Tongue (tissue), 3 donors: ENCODE measurements at places on chromosomes 5 and 9.
A peak's percentile ranks its signal among the peaks of the same experiment; 100 is the strongest.

- DNase-seq: no peak
Measured at GRCh38 chr9:104775574-104775936, 11.6 kb downstream of the NIPSNAP3B start.

DNA sequence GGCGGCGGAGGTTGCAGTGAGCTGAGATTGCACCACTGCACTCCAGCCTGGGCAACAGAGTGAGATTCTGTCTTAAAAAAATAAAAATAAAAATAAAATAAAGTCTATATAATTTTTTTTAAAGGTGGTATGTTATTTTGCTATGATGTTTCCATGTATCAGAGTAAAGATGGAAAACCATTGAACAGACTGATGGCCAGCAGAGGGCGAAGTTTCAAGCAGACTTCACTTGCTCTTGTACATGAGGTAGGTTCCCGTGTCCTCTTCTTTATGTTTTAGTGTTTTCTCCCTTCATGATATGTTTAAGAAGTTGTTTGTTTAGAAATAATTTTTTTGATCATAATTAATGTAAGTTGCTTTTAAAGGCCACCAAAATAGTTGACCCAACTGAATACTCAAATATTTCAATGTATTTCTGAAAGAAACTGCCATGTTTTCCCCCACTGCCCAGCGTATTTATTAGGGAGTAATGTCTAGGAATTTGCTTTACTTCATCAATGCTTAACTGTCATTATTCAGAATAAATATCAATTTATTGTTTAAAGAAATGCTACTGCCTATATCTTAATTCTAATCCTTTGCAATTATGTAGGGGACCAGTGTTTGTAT is 146.4 kb downstream of the HACD4 start:
- peak; percentile 51 for DNase-seq

- DNase-seq: no peak
Measured at GRCh38 chr5:147544556-147544955, 34.7 kb upstream of the DPYSL3 start.

GRCh38 chr5:39475159-39475571 is 50.4 kb upstream of the DAB2 start:
- DNase-seq: no peak

DNA sequence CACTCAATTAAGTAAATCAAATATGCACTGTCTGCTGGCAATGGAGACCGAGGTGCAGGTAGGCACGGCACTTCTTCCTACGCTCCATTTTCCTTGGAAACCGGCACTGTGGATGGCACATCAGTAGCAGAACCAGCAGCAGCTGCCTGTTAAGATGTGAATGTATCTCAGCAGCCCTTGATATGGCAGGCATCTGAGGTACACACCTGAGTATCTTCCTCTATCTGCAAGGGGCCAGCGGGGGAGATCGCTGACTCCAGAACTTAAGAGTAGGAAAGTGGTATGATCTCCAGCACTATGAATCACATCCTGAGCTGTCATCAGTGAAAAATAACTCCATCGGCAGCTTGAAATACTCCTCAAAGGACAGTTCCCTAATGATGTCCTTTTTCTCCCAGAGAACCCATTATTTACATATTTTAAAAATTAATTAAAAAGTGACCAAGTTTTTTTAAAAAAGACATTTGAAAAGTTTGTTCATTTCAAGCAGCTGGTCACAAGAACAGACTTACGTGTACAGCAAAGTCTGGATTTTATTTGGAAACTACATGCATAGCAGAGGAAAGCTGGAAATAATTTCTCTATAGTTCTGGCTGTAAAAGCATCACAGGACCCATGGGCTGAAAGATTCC is 97.1 kb downstream of the ADAMTS12 start:
- DNase-seq: peak; percentile 38

- DNase-seq: peak; percentile 90
Measured at GRCh38 chr9:137240318-137240840, 708 bp upstream of the TUBB4B start.

GRCh38 chr9:78606001-78606379 is 309.1 kb downstream of the PSAT1 start:
- DNase-seq: no peak

DNA sequence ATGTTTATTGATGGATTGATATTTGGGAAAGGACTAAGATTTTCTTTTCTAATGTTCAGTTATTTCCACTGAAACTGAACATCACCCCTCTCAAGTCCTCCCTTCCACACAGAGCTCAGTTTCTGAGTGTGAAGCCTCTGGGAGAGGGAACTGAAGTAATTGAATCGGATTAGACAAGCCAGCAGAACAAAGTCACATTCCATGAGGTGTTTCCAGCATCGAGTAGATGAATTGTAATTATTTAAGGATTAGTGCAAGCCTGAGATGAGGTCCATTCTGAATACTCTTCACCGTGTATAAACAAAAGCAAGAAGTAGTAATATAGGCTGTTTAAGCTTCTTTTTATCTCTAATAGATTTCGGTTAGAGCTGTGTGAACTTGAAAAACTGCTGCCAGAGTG is 2060.5 kb downstream of the MAT2B start:
- no peak for DNase-seq

GRCh38 chr9:84893419-84894128 is 224.0 kb downstream of the NTRK2 start:
- no peak for DNase-seq
